Activated CD4-positive, alpha-beta T cell treated with anti-CD3 and anti-CD28 coated beads, Interleukin-2, amount 50 U/mL, for 4 hours (primary cell): ENCODE measurements at places on chromosomes 3 and 15.

GRCh38 chr3:117602058-117602644, 892.6 kb downstream of the TUSC7 start:
- no peak for DNase-seq

DNA sequence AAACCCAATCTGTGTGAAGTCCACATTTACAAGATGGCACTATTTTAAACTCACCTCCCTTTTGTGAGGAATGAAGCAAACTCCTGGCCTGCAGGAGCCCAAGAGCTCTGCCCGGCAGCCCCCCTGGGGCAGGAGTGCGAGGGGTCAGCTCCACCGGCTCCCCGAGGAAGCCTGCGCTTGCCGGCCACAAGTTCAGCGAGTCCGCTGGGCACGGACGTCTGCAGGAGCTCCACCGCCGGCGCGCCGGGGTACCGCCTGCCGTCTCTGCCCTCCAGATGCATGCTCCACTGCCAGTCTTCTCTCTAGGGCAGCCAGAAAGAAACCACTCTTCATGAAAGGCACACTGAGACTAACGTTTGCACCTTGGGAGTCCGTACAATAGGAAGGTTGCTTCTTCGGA, 17.5 kb downstream of the OCA2 start:
- no peak for DNase-seq

GRCh38 chr15:92130906-92131305, 262.8 kb upstream of the ST8SIA2 start:
- DNase-seq, result no peak

GRCh38 chr3:49498239-49498638, 28.2 kb downstream of the DAG1 start:
- no peak for DNase-seq

DNA sequence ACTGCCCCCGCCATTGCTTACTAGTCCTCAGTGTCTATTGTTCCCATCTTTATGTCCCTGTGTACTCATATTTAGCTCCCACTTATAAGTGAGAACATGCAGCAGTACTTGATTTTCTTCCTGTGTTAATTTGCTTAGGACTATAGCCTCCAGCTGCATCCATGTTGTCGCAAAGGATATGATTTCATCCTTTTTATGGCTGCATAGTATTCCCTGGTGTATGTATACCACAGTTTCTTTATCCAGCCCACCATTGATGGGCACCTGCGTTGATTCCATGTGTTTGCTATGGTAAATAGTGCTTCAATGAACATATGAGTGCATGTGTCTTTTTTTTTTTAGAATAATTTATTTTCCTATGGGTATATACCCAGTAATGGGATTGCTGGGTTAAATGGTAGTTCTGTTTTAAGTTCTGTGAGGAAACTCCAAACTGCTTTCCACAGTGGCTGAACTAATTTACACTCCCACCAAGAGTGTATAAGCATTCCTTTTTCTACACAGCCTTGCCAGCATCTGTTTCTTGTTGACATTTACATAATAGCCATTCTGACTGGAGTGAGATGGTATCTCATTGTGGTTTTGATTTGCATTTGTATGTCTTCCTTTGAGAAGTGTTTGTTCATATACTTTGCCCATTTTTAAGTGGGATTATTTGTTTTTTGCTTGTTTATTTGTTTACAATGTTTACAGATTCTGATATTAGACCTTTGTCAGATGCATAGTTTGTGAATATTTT, 53.7 kb downstream of the GALK2 start:
- no peak for DNase-seq

GRCh38 chr3:158804441-158804840, 2.6 kb downstream of the MFSD1 start:
- DNase-seq, result no peak

- no peak for DNase-seq
Observed at GRCh38 chr3:62888180-62888579, 13.0 kb upstream of the CADPS start.
